ENCODE measurements at places on chromosomes 12 and 14. TPM values are rescaled to one million over a fixed set of nuclear protein-coding genes. Genes with fewer than 3 reads are reported as not detected.

GRCh38 chr14:51209457-51209856, 30.6 kb upstream of the TMX1 start:
- no peak for DNase-seq

DNA sequence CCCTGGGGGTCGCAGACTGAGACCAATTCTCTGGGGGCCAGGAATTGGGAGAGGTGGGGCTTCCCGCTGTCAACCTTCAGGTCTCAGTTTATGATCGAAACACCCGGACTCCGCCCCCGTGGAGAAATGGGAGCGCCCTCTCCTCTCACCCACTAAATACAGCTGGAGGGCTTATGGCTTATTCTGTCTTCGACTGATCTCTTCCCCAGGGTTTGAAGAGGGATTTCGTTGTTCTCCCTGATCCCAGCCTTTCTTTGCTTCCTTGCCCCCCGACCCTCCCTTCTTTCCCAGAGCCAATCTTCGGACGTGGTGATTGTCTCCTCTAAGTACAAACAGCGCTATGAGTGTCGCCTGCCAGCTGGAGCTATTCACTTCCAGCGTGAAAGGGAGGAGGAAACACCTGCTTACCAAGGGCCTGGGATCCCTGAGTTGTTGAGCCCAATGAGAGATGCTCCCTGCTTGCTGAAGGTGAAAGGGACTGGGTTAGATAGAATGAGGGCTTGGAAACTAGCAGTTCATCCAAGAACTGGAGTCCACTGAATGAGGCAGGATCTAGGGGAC, 607 bp downstream of the OS9 start:
- DNase-seq, result no peak

- DNase-seq, result no peak
Measured at GRCh38 chr14:32578181-32578580, 249.1 kb downstream of the AKAP6 start.

GRCh38 chr14:102437997-102438915, 71.3 kb downstream of the ANKRD9 start:
- DNase-seq, result peak; percentile 60

The CKB gene
- not detected for polyA plus RNA-seq
